ENCODE measurements at places on chromosomes 11 and 22.

DNA sequence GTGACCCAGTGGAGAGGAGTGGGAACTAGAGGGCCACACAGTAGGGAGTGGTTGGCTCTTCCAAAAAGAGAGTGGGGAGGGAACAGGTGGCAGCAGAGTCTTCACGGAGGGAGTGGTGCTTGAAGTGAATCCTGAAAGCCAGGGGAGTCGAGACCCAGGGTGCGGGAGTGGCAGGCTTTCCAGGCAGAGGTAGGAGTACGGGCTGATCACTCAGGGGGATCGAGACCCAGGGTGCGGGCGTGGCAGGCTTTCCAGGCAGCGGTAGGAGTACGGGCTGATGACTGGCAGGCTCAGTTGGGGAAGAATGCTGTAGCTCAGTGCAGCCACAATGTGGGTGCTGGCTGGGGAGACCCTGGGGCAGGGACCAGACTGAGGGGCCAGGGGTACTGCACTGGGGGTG, 148.2 kb downstream of the TBC1D22A start:
- no peak for DNase-seq

DNA sequence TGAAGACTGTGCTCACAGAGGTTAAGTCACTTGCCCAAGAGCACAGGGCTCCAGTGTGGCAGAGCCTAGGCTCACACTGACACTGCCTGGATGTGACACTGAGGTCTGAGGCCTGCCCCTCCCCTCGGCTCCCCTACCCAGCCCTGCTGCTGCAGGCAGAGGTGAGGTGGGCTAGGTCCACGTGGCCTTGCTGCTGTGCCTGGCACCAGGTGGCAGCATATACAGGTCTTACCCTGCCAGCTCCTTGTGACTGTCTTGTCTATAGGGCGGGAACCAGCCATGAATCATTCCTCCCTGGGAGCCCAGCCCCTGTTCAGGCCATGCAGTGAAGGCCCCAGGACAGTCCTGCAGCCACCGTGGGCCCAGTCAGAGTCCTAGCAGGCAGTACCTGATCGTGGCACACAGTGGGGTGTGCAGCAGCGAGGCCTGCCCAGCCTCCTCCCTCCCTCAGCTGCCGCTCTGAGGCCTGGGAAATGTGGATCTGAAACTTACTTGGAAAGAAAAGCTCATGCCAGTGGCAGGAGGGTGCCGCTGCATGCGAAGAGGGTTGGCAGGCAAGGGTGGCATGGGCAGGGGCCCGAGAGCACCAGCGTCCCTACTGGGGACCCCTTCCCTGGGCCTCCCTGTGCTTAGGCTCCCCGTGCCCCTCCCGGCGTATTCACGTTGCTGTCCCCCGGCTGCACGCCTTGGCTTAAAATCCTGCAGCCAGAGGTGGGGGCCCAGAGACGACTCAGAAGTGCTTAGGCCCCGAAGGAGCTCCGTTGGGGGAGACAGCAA, 1.2 kb upstream of the CERK start:
- DNase-seq = peak; percentile 76

GRCh38 chr11:102360681-102361080, 13.7 kb downstream of the BIRC2 start:
- DNase-seq = no peak

DNA sequence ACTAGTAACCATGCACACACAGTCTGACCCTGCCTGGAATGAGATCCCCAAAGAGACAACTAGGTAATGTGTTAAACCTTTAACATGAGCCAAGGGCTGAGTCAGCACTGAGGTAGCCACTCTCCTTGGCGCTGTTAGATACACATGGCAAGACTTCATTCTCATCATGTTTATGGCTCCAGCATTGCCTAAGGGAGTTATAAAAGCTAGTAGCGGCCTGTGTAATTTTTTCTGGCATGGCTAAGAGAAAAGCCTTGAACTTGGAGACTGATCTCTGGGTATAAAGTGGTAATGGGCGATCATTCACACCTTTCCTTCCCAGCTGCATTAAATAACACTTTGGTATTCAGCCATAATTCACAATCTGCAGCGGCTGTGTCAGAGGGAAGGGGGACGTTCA, 779.7 kb upstream of the LRRC4C start:
- no peak for DNase-seq

- no peak for DNase-seq
Observed at GRCh38 chr22:37521236-37521739, 2.1 kb upstream of the CARD10 start.

DNA sequence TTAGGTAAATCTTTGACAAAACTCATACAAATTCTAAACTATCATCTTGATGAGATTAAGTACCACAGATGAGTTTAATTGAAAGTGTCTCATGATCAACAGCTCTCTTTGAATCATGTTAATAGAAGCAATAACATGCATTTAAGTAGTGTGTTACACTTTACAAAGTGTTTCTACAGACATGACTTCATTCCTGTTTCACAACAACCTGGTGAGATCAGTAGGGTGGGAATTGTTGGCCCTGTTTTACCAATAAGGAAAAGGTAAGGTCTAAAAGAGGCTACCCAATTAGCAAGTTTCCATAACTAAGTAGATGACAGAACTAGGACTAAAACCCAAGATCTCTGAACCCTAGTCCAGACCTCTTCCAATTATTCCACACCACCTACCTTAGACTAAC, 12.7 kb upstream of the PRSS23 start:
- no peak for DNase-seq

- DNase-seq = no peak
Observed at GRCh38 chr11:15146271-15147003, 31.7 kb downstream of the INSC start.

- DNase-seq = no peak
Observed at GRCh38 chr11:88178191-88178590, 2.9 kb upstream of the RAB38 start.

DNA sequence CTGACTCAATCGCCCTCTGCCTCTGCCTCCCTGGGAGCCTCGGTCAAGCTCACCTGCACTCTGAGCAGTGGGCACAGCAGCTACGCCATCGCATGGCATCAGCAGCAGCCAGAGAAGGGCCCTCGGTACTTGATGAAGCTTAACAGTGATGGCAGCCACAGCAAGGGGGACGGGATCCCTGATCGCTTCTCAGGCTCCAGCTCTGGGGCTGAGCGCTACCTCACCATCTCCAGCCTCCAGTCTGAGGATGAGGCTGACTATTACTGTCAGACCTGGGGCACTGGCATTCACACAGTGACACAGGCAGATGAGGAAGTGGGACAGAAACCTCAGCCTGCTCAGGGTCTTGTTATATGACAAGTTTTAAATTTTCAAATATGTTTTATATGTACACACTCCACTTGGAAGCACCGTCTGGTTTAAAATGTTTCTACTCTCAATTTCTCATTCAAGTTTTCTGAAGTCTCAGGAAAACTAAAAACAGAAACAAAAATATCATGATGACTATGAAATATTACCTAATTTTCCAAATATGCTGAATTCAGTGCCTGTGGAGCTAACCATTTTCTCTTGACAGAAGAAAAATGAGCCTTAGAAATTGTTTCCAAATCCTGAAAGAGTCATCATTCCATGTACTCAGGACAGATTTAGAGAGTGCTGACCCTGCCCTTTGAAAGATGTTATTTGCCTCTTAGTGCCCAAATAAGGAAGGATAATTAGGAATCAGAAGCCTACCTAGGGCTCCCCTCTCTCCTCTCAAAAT, 48.8 kb upstream of the TOP3B start:
- peak; percentile 81 for DNase-seq

- DNase-seq = no peak
Observed at GRCh38 chr22:49608228-49608627, 219.4 kb downstream of the BRD1 start.

DNA sequence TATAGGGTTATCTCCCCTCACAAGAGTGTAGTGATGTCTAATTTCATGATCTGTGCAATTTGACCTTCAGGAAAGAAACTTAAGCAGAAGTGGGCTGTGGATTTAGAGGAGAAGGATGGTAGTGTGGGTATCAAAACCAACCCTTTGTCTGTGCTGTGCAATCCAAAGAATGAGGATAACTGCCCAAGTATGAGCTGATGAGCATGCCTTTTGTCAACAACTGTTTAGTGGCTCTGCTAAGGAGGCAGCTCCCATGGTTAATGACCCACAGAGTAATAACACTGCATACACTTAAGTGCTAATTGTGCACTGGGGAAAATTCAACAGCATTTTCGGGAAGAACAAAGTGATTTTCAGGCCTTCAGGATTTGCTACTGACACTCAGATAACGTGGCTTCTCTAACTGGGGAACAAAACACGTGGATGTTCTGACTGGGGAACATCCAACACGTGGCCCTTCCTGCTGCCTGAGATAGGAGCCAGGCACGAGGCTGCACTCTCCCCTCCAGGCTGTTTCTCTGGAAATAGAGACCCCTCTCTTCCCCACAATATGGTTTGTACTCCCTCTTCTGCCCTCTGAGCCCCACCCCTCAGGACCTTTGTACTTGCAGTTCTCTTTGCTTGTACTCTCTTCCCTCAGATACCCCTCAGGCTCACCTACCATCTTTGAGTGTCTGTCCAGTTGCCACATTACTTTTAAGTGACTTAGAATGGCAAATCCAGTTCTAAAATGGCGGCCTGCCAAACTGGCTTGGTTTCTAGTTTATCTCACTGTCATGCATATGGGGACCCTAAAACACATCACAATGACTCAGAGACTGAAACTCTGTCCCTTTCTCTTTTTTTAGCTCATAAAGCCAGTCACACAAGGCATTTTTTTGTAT, 234.9 kb upstream of the POU2AF2 start:
- DNase-seq = no peak

DNA sequence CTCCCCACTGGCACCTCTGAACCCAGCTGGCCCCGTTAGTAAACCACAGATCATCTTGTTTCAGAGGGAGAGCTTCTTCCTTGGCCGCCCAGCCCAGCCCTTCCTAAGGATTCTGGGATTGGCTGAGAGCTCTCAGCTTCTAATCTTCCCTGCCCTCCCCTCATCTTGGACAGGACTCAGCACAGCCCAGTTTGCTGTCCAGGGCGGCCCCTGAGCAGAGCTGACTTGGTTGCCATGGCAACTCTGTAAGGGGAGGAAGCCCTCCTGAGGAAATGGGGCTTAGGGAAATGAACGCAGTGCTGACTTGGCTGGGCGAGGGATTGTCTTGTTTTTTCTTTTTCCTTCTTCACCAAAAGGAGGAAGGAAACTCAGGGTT, 4.6 kb downstream of the APOL4 start:
- peak; percentile 74 for DNase-seq

- DNase-seq = no peak
Observed at GRCh38 chr22:44632541-44633396, 69.2 kb upstream of the PRR5 start.

DNA sequence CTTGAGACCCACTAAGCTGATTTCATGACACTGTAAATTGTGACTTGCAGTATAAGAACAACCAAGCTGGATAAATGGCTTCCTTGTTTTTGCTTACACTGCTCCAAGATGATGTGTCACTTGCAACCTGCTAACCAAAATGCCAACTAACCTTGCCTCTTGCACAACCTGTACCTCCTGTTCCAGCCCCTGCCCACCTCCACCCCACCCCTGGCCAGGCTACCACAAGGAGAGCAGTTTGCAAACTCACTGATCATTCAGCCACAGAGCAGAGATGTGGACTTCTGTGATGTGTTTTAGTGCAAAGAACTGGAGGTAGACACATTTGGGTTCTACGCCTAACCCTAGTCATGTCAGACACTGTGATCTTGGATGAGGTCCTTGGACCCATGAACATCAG, 4.3 kb upstream of the APOL6 start:
- DNase-seq = no peak

DNA sequence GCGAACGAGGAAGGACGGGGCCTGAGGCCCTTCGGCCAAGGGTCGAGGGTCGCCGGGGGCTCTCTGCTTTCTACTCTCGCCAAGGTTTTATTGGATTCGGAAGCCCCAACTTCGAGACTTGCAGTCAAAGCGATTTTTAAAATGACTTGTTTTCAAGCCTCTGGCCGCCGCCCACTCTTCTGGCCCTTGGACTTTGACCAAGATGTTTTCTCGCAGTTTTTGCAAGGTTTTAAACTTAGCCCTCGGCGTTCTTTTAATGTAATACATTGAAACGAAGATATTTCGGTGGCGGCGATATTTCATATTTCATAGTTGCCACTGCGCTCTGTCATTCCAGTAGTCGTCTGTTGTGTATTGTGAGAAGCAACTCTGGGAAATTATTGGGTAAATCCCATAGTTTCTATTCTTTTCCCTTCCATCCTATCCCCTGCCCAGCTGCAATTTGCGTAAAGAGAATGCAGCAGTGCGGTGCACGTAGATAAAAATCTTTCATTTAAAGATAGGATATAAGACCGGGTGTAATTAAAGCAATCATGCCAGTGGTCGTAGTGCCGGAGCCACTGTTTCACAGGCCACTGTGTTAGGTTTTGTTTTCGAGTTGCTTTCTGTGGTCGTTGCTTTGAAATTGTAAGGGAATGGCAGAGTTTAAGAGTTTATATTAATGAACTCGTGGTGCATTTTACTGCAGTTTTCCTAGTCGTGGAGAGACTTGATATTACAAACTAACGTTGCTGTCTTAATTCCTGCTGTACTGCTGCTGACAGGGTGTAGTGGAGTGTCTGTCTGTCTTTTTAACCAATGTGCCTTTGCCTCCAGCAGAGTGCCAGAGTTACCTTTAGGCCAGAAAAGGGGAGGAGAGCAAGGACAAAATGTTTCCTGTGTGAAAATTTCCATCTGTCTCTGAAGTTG, 702 bp downstream of the BIRC2 start:
- DNase-seq = peak; percentile 88

DNA sequence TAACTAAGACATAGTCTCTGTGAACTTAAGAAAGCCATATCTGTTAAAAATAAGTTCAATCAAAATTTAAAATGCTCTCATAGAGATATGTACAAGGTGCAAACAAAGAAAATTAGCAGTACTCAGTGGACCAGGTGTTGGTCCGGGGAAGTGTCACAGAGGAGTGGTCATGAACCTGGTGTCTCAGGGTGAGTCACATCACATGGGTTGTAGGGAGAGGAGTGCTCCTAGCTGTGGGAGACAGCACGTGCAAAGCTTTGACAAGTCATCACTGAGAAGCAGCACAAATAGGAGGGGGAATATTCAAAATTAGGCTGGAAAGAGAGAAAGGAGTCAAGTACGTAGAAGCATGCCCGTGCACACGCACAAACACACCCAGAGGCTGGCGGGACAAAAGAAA, 438.1 kb downstream of the NTM start:
- DNase-seq = no peak

- peak; percentile 87 for DNase-seq
Observed at GRCh38 chr11:82895437-82896091, 4.7 kb downstream of the PRCP start.
